ENCODE measurements at places on chromosomes 11 and 22.

DNA sequence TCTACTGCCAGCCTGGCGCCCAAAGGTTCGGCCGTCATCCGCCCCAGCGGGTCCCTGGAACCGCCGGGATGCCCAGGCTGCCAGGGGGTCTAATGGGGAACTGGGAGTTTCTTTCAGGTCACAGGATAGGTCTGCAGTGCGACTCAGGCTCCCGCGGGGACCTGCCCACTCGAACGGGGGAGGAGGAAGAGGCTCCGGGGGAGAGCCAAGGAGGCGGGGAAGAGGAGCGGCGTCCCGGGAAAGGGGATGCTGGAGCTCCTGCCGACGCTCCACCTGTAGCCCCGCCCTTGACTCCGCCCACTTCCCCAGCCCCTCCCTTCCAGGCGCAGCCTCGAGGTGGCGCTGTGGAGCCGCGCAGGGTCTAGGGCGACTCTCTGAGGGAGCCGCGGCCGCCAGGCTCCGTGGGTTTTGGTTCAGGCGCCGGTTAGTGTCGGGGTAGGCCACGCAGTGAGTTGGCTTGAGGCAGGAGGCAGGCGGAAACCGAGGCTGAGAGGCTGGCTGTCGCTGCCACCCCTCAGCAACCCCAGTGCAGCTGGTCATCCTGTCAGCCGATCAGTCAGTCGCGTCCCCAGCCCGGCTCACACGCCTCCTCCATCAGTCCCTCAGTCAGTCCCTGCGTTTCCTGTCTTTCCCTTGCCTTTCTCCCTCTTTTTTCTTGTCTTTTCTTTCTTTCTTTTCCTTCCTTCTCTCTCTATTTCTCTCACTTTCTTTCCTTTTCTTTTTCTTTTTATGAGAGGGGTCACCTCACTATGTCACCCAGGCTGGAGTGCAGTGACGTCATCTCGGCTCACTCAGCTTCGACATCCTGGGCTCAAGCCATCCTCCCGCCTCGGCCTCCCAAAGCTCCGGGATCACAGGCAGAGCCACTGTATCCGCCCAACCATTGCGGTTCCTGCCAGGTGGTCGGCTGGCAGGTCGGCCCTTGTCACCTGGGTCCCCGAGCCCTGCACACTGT lies 26.4 kb downstream of the YWHAH start:
- peak; percentile 62 for DNase-seq

DNA sequence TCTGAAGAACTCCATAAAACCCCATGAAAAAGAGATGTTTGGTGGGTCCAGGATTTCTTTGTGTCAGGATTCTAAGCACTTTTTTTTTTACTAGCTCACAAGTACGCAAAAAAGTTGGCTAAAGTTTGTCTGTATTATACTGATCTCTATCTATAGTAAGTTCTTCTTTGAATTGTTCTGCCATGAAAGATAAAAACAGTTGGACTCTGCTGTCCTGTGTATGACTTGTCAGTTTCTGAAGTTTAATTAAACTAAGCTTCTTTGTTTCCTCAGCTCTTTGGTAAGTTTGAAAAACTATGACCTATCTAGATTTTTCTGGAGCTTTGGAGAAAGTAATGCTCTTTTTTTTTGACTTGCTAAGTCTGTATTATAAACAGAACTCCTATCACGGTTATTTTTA lies 812.2 kb upstream of the LUZP2 start:
- DNase-seq, result no peak

GRCh38 chr22:37062702-37063381 lies 11.3 kb downstream of the KCTD17 start:
- DNase-seq, result no peak

- DNase-seq, result no peak
These were observed 110.0 kb downstream of the KIRREL3 start for GRCh38 chr11:126890561-126890960.

- DNase-seq, result no peak
These were observed 6.1 kb downstream of the IFITM10 start for GRCh38 chr11:1744137-1744886.

DNA sequence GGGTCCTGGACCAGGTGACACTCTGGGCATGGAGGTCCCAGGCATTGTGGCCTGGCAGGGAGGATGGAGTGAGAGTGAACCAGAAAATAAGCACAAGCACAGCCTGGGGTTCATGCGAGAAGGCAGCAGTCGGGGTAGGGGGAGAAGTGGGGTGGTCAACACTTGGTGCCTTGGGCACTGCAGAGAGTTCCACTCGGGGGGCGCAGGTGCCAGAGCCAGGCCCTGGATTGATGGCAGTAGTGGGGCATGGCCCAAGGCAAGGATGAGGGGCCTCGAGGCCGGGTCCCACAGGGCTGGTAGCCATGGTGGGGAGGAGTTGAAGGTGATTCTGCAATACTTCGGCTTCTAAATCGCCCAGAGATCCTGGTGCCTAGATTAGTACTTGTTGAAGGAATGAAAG lies 372.9 kb downstream of the TBC1D22A start:
- no peak for DNase-seq

DNA sequence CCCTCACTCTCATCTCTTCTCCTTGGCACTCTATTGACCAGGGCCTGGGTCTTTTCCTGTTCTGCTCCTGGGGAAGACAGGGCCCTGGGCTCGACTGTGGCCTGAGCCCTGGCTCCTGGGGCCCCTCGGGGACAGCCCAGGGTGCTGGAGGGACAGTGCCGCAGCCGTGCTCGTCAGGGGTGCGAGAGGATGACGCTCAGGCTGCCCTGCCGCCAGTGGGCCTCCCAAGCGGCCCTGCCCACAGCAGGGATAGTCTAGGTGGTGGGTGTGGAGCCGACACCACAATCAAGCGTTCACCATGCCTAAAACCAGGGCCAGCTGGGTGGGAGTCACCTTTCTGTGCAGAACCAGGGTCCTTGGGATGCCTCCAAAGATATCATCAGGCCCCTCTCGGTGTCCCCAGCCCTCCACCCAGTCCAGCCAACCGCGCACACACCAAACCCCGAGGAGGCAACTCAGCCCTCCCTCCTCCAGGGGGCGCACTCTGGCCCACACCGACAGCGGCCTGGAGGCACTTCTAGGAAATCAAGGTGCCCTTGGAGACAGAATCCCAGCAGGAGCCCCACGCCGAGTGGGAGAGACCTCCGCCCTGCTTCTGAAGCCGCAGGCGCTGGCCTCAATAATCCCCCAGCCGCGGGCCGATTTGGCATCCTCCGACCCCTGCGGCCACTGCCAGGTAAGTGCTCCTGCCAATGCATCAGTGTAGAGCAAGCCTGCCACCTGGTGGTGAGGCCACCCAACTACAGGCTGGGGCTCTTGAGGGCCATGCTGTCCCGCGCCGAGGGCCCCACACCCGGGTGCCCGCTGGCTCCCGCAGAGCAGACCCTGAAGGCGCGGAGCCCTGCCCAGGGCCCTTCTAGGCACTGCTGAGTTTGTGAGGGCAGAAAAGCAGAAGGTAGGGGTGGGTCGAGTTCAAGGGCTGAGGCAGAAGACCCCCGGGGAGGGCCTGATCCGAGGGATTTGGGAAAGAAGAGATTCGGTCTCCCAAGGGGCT lies 496.4 kb downstream of the BUD13 start:
- peak; percentile 38 for DNase-seq

DNA sequence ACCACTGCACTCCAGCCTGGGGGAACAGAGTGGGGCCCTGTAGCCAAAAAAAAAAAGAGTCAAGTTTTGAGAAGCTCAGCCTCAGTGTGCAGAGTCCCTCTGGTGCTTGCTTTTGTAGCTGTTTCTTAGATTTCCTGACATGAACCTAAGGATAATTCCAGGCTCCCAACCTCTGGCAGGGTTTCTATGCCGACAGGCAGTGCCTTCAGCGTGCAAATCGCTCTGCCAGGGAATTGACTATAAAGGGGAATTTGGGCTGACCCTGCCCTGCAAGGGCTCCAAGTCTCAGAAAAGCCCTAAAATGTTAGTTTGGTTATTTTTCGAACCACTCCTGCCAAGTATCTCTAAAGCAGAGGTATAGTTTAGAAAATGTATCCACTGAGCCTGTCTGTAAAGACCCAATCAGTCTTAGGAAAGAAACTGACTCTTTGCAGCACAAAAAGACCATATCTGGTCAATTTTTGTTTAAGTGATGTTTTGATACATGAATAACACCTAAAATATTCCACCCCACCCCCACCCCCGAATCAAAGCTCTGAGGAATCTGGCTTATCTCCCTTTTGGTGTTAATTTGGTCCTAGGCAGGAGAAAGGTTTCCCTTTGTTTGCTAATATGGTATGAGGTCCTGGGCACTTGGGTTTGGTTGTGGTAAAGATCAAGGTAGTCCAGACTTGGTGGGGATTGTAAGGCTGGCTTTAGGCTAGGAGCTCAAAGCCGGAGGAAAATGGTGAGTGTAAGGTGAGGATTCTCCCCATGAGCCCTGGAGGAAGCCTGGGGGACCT lies 49.7 kb downstream of the ANO1 start:
- no peak for DNase-seq

Measured in activated naive CD8-positive, alpha-beta T cell treated with anti-CD3 and anti-CD28 coated beads, Interleukin-2, amount 50 U/mL, for 16 hours (primary cell).